ENCODE measurements at places on chromosomes 11 and 22.

DNA sequence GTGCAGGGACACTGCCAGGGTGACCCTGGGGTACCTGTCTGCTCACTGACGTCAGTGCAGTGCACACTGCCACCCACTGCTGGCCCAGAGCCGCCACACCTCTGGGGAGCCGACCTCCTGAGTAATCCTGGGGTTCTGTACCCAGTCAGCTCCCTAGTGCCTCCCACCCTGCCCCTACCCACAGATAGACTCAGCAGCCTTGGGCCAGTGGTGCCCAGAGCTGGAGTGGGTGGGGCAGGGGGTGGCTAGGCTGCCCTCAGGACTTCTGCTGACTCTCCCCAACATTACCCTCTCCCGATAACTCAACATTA lies 5.8 kb downstream of the NRXN2 start:
- DNase-seq: no peak

- DNase-seq: no peak
These were observed 1249.3 kb downstream of the BRD1 start for GRCh38 chr22:48578138-48579042.

- DNase-seq: peak; percentile 55
These were observed 2.2 kb downstream of the CADM1 start for GRCh38 chr11:115501893-115502589.

- no peak for DNase-seq
These were observed 2.3 kb upstream of the CEP295 start for GRCh38 chr11:93659196-93659595.

DNA sequence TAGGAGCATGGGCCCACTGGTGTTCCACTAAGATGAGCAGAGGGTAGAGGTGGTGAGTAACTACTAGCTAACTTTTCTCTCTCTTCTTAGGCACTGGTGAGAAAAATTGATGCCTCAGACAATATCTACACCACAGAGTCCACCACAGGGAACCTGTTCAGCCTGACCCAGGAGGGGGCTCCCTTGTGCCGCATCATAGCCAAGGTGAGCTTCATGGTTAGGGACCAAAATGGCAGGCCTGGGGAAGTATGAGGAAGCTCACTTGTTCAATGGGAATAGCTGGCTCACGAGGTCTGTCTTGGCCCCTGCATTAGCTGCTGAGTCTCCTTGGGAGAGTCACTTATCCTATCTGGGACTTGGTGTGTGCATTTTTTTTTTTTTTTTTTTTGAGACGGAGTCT lies 75.9 kb downstream of the INSC start:
- DNase-seq: no peak

DNA sequence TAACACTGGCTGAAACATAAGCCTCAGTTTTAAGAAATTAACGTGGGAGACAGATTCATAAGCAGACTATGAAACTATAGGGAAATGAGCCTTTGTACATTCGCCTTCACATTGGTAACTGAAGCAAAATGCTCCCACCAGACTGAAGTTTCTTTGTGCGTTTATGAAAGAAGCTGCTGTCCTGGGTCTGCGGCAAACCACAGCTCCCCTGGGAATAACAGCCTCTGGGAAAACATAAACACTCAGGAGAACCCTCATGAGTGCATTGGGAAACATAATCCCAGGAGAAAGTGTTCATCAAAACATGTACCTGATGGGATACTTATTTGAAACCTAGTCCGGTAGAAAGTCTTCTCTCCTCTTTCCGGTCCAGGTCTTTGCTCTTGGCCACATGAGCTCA lies 193.1 kb upstream of the LARGE1 start:
- no peak for DNase-seq

GRCh38 chr22:47023871-47024270 lies 261.4 kb downstream of the TBC1D22A start:
- no peak for DNase-seq

GRCh38 chr11:92383430-92383829 lies 158.8 kb downstream of the FAT3 start:
- no peak for DNase-seq

- DNase-seq: no peak
These were observed 105.2 kb downstream of the SPON1 start for GRCh38 chr11:14067686-14068085.
